ENCODE measurements at places on chromosomes 1 and 21.

GRCh38 chr1:173190101-173190936, 16.8 kb downstream of the TNFSF4 start:
- DNase-seq, result no peak

- DNase-seq, result no peak
Observed at GRCh38 chr1:238466459-238466858, 575.7 kb upstream of the ZP4 start.

GRCh38 chr1:116380499-116381242, 7.6 kb downstream of the ATP1A1 start:
- no peak for DNase-seq

DNA sequence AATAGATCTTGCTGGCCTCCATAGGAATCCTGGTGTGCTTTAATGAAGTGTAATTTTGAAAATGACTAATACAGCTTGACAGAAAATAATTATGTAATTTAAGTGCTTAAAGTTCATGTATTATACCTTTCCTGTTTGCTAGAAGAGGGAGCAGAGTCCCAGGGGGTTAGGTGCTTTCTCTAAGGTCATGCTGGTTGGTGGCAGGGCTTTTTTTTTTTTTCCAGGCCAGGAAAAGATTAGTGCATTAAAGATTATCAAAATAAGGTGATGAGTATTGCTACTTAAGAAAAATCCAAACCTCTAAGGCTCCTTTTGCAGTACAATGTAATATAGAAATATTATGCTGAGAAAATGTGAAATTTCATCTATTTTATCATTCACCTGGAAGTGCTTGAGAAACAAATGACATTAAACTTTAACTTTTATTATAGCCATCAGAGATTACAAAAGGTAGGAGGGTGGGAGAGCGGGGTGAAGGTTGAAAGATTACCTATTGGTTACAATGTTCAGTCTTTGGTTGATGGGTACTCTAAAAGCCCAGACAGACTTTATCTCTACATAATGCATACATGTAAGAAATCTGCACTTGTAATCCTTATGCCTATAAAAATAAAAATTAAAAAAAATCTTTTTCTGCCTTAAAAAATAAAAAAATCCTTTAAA, 110.8 kb downstream of the RABGAP1L start:
- DNase-seq, result no peak

- DNase-seq, result no peak
Observed at GRCh38 chr1:155678027-155678426, 10.5 kb downstream of the YY1AP1 start.

- DNase-seq, result no peak
Observed at GRCh38 chr21:27953340-27954045, 986.6 kb upstream of the ADAMTS5 start.

DNA sequence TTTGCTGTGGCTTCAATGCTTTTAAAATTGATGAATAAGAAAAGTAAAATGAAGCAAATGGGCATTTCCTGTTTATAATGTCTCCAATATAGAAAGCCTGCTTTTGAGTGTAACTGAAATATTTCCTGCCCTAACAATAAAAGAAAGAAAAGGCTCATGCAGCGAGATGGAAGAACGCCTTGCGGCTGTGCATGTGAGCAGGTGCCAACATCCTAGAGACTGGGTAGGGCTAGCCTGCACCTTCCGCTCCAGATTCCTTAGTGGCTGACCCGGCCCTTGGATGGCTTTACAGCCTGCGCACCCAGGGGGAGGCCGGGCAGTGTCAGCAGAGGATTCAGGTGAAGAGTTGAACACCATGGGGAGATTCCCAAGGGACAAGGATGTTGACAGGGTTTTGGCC, 21.8 kb downstream of the CNIH3 start:
- no peak for DNase-seq

DNA sequence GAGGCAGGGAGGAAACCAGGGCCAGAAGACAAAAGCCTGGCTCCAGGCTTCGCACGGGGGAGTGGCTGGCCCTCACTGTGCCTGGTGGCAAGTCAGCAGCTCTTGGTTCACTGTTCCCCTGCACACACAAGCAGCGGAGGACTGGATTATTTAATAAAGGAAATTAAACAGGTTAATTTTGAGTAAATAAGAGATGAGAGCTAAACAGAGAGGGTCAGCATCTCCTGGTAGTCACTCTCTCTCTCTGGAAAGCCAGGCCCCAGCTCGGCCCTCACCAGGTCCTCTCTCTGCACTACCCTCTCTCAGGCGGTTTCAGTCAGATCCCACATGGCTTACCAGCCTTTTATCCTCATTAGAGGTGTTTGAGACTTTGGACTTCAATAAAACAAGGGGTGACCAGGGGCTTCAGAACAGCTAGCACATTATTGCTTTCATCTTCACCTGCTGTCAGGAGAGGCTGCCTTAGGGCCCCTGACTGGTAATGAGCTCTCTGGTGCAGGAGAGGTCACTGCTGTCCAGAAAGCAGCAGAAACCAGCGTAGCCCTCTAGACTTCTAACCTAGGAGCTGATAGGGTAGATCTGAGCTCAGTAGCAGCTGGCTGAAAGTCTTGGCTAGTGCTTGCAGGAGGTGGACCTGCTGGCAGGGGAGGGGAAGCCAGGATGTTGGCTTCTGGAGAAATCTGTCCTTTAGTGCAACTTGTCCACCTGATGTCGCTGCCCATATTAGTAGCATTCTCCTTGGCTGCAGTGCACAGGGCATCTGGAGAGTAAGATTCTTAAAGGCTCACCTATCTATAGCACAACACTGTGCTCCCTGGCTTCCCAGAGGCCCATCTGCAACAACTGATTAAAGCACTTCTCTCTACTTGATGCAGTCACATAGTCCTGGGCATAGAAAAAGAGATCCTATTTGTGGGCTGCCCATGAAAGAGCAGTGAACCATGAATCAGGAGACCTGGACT, 45.9 kb downstream of the SYT6 start:
- no peak for DNase-seq

DNA sequence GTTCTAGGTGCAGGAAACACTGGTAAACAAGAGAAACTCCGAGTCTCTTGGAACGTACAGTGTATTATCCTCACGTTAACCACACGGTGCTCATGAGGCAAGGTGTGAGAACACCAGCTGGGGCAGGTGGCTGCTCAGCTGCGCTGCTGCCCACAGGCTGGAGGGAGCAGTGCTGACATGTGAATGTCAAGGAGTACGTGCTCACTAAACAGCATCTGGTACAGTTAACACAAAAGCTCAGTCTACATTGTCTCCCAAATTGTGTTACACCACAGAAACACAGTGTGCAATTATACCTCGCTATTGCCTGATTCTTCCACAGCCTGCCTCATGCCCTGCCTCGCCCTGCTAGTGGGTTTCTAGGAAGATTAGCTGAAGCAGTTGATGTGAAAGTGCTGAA, 138.4 kb downstream of the GLIS1 start:
- DNase-seq, result no peak

- no peak for DNase-seq
Observed at GRCh38 chr1:159428536-159428935, 3.5 kb upstream of the OR10J4 start.

DNA sequence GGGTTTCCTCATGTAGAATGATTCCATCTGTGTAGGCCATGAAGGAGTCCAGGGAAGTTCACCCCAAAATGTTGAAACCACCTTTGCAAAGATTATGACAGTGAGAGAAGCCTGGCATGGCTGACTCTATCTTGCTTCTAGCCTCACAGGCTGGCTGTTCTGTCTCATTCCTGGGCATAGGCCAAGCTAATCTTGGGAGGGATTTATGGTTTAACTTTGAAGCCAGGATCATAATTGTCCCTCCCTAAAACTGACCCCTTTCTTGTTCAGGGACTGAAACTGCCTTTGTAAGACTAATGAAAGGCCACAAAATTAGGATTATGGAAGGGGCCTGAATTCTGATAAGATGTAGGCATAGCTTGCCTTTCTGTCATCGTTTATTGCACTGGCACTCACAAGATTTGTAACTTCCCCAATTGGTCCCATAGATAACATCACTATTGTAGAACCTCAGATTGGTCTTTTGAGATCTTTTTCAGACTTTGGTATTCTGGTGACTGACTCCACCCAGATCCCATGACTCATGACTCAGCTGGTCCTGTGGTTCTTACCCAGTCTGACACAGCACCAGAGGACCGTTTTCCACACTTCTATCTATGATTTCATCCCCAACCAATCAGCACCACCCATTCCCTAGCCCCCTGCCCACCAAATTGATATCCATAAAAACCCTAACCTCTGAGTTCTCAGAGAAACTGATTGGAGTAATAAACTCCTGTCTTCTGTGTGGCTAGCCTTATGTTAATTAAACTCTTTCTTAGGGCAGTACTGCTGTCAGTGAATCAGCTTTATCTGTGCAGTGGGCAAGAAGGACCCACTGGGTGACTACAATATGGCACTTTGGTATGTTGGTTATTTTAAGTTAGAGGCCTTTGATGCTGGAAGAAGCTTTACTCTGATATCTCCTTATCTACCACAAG, 13.6 kb upstream of the LAMTOR5 start:
- no peak for DNase-seq

- DNase-seq, result no peak
Observed at GRCh38 chr21:43286196-43286595, 117.4 kb downstream of the CRYAA start.

DNA sequence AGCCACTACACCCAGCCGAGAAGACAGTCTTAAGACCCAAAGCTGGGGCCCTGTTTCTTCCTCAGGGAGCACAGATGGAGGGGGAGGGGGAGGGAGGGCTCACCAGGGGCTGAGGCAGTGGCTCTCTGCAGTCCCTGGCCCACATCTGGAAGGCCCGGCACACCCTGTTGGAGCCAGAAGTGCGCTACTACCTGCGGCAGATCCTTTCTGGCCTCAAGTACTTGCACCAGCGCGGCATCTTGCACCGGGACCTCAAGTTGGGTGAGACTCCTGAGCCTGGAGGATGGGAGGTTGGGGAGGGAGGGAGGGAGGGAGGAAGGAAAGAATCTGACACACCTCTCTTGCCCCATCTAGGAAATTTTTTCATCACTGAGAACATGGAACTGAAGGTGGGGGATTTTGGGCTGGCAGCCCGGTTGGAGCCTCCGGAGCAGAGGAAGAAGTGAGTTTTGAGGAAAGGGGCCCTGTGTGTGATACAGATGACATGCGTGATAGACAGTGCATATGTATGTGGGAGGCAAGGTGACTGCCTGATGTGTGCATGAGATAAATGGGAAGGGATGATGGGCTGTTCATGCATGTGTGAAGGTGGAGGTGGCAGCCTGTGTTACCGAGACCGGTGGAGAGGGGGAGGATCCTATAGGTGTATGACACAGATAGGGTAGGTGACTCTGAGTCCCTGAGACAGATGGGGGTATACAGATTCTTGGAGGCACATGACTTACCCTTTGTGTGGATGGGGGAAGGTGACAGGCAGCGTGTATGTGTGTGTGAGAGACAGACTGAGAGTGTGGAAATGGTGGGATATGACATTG, 1.5 kb downstream of the PLK3 start:
- no peak for DNase-seq

DNA sequence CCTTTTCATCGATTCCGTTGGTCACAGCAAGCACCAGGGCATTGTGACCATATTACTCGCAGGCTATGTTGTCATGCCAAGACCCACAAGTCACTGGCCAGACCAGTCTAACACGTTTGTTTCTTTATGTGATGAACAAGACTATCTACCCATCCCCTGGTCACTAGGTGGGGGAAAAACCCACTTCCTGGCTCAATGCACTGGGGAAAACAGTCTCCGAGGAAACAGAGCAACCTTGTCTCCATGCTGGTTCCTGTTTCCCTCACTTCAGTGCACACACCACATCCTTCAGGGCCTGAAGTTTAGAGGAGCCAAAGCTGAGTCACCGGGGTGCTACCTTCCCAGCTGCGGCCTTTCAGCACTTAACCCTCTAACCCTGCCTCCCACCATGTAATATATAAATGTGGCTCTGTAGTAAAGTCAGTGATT, 20.9 kb downstream of the ERICH3 start:
- DNase-seq, result no peak

DNA sequence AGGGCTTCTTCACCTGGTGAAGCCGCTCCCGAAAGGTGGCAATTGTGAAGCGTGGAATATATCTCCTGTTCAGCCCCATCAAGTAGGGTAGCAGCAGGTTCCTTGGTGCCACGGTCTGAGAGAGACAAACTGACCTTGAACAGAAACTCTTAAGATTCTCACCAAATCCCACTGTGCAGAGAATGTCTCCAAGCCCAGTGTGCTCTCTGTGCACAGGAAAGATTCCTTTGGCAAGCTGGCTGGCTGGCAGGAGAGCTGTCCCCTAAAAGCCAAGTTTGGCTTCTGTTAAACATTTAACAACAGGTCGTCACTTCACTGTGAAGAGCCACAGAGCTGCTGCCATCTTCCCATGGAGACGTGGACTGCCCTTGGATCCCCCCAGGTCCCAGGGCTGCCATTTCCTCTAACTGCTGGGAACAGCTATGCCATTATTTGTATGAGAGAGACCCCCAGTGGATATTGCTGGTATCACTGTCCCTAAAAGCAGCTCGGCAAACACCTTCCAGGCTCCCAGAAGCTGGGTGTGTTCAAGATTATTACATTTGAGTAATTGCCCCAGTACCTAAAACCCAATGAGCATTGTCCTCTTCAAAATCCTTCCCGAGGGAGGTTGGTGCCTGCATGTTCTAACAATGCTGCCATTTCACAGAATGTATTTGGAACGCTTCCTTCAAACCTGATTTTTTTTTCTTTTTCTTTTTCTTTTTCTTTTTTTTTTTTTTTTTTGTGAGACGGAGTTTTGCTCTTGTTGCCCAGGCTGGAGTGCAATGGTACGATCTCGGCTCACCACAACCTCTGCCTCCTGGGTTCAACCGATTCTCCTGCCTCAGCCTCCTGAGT, 71.8 kb downstream of the CD58 start:
- DNase-seq, result no peak

- no peak for DNase-seq
Observed at GRCh38 chr21:29419422-29419821, 120.7 kb downstream of the BACH1 start.

- DNase-seq, result no peak
Observed at GRCh38 chr21:43598416-43599120, 60.7 kb downstream of the HSF2BP start.

DNA sequence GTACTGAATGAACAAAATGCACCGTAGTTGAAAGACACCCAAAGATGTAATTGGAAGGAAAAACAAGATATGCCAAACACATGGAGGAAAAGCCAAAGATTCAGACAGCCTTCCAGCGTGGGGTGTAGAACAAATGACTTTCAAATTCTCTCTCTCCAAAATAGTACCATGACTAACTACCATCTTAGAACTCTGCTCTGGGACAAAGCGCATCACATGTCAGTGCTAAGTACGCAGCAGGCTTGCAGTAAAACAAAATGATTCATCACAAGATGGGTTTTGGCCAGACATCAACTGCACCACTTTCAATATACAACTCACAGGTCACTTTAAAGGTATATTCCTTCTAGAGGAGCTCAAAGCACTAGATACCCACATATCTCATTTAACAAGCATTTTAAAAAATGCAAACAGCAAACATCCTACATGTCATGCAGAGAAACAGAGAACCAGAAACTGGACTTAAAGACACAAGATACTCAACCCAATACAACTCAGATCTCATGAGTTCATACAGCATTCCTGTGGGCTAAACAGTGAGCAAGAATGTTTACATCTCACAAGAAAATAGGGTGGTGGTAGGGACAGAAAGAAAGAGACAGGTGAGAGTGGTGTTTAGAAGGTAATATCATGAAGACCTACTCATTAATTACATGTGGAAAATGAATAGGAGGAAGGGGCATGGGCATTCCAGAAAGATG, 75.7 kb downstream of the BCAR3 start:
- no peak for DNase-seq

- DNase-seq, result no peak
Observed at GRCh38 chr1:147786536-147786935, 26.1 kb upstream of the GJA5 start.

All from cortex of kidney (tissue), 1 donor.